AG09319 (cell line): ENCODE measurements at places on chromosomes 7 and 10.

GRCh38 chr7:37096341-37096740, 352.3 kb downstream of the ELMO1 start:
- DNase-seq = no peak

GRCh38 chr10:71134732-71135211, 77.6 kb upstream of the UNC5B start:
- no peak for DNase-seq

- DNase-seq = no peak
Measured at GRCh38 chr7:105648561-105649401, 67.5 kb upstream of the EFCAB10 start.

GRCh38 chr10:110032801-110033700, 25.3 kb downstream of the ADD3 start:
- no peak for DNase-seq

GRCh38 chr7:151432658-151433521, 7.1 kb downstream of the CRYGN start:
- no peak for DNase-seq

- no peak for DNase-seq
Measured at GRCh38 chr7:98978672-98979071, 100.3 kb downstream of the TRRAP start.

GRCh38 chr7:1532456-1533254, 2.2 kb downstream of the MAFK start:
- peak; percentile 70 for DNase-seq

DNA sequence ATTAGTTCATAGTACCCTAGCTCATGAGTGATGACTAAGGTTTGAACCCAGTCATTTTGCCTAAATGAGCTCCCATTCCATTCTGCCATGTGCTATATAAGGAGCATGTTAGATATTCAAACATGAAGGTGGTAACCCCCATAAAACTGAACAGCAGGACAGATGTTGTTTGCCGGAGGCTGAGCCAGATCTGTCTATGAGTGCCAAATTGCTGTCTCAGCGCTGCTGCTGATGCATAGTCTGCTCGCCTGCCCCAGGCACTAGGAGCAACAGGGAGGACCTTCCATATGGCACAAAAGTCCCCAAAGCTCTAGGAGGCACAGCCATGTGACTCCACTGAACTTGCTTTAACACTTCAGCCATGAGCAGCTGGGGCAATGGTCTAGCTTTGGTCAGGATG, 466.0 kb upstream of the GHITM start:
- no peak for DNase-seq
